Panc1 (cell line): ENCODE measurements at places on chromosomes 5 and 9. TPM values are rescaled to one million over a fixed set of nuclear protein-coding genes. Genes with fewer than 3 reads are reported as not detected.

ELP1 gene
- 17.1 TPM for total RNA-seq

EFNA5 gene
- 30.5 TPM for total RNA-seq

RLN2 gene
- not detected for total RNA-seq

MOB3B gene
- 0.03 TPM for total RNA-seq

TMEM171 gene
- total RNA-seq: 2.1 TPM

GRXCR2 gene
- not detected for total RNA-seq

CPLANE1 gene
- total RNA-seq: 18.1 TPM

SQSTM1 gene
- total RNA-seq: 985 TPM

CACNA1B gene
- total RNA-seq: 0.49 TPM

ARSI gene
- 18.6 TPM for total RNA-seq

IFNA14 gene
- not detected for total RNA-seq

LURAP1L gene
- 6.8 TPM for total RNA-seq

BTNL8 gene
- not detected for total RNA-seq

RELL2 gene
- 13.3 TPM for total RNA-seq

IQGAP2 gene
- total RNA-seq: 0.59 TPM

SYK gene
- total RNA-seq: 0.28 TPM

PCDHGA3 gene
- total RNA-seq: not detected

AGGF1 gene
- 23.1 TPM for total RNA-seq

PCDHA5 gene
- 0.10 TPM for total RNA-seq

RORB gene
- total RNA-seq: 0.08 TPM

RXRA gene
- total RNA-seq: 31.6 TPM

PCDHB15 gene
- total RNA-seq: 0.15 TPM

SV2C gene
- not detected for total RNA-seq

RAD17 gene
- total RNA-seq: 41.7 TPM

GDA gene
- 5.0 TPM for total RNA-seq

HSPB3 gene
- not detected for total RNA-seq

STOML2 gene
- total RNA-seq: 264 TPM

PARP8 gene
- 20.2 TPM for total RNA-seq

CARD9 gene
- total RNA-seq: 1.7 TPM

UIMC1 gene
- total RNA-seq: 37.1 TPM

PLPPR1 gene
- total RNA-seq: not detected

OTULINL gene
- total RNA-seq: 1.8 TPM

DBH gene
- not detected for total RNA-seq

PFN3 gene
- total RNA-seq: not detected

ADRB2 gene
- 1.0 TPM for total RNA-seq

SLC24A2 gene
- total RNA-seq: not detected

PCDHGB6 gene
- total RNA-seq: 0.23 TPM

FOXD4L4 gene
- 0.10 TPM for total RNA-seq

ST6GALNAC6 gene
- total RNA-seq: 50.2 TPM

SPATA31D1 gene
- not detected for total RNA-seq

DPP7 gene
- total RNA-seq: 236 TPM

FIBCD1 gene
- 16.3 TPM for total RNA-seq

FRMD3 gene
- 14.5 TPM for total RNA-seq

BRD9 gene
- 64.3 TPM for total RNA-seq

GFI1B gene
- 0.08 TPM for total RNA-seq

ZNF354C gene
- 4.3 TPM for total RNA-seq

AP3S1 gene
- 88.8 TPM for total RNA-seq

SLC4A9 gene
- not detected for total RNA-seq

GFM2 gene
- total RNA-seq: 22.5 TPM

SLC6A19 gene
- 0.23 TPM for total RNA-seq

IFNB1 gene
- not detected for total RNA-seq

SLIT3 gene
- total RNA-seq: 26.4 TPM

CLIC3 gene
- total RNA-seq: 6.2 TPM

SMIM3 gene
- total RNA-seq: 55.2 TPM

NACC2 gene
- 62.0 TPM for total RNA-seq

FGF10 gene
- not detected for total RNA-seq
